Hematopoietic multipotent progenitor cell treated with erythropoietin and hydrocortisone succinate and interleukin-3 and kit ligand, for 15 days (in vitro differentiated cells): ENCODE measurements at places on chromosomes 1 and 21.
A peak's percentile ranks its signal among the peaks of the same experiment; 100 is the strongest.

GRCh38 chr1:30506291-30507015, 216.9 kb downstream of the MATN1 start:
- DNase-seq = no peak

- no peak for DNase-seq
Measured at GRCh38 chr1:184562806-184563205, 176.0 kb downstream of the C1orf21 start.

DNA sequence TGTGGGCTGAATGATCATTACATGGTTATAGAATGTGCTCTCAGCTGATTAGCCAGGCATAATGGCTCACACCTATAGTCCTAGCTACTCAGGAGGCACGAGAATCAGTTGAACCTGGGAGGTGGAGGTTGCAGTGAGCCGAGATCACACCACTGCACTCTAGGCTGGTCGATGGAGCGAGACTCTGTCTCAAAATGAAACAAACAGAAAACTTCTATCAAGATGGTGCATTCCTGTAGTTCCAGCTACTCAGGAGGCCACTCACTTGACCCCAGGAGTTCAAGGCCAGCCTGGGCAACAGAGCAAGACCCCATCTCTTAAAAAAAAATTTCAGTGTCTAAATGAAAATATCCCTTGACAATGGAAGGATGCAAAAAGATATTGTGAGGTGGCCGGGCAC, 10.9 kb downstream of the TIMM17A start:
- no peak for DNase-seq

GRCh38 chr1:79100385-79100784, 93.9 kb upstream of the ADGRL4 start:
- DNase-seq = no peak

DNA sequence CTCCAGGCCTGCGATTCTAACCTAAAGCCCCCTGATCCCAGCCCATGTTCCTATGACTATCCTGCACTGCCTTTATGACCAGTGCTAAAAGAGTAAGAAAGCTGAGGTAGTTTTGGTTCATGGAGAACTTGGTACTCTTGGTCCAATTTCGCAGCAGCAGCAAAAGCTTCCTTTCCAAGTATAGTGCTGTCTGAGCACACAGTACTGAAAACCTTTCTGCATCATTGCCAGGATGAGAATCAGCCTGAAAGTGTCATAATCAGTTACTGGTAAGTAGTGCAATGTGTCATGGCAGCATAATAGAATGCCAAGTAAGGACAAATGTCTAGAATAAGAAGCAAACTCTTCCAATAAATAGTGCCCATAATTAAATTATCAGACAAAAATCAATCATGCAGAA, 889.6 kb upstream of the ADGRL4 start:
- no peak for DNase-seq

GRCh38 chr1:30535595-30536325, 187.6 kb downstream of the MATN1 start:
- no peak for DNase-seq

- no peak for DNase-seq
Measured at GRCh38 chr1:34100332-34100731, 64.7 kb downstream of the CSMD2 start.

GRCh38 chr1:44631647-44632539, 42.4 kb downstream of the TMEM53 start:
- peak; percentile 85 for DNase-seq

GRCh38 chr1:236990052-236990445, 14.2 kb downstream of the MT1HL1 start:
- DNase-seq = no peak

- no peak for DNase-seq
Measured at GRCh38 chr1:230295367-230295766, 130.8 kb downstream of the PGBD5 start.

DNA sequence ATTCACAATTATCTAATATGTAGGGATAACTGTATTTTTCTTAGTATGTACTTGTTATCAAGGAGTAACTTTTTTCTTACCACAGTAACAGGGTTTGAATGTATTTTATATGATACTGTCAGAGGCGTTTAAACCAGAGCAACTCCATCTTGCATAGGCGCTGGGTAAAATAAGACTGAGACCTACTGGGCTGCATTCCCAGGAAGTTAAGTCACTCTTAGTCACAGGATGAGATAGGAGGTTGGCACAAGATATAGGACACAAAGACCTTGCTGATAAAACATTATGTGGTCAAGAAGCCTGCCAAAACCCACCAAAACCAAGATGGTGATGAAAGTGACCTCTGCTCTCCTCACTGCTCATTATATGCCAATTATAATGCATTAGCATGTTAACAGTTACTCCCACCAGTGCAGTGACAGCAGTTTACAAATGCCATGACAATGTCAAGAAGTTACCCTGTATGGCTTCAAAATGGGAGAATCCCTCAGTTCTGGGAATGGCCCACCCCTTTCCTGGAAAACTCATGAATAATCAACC, 64.8 kb downstream of the RPE65 start:
- no peak for DNase-seq

GRCh38 chr1:39425151-39425550, 66.3 kb upstream of the BMP8A start:
- no peak for DNase-seq

DNA sequence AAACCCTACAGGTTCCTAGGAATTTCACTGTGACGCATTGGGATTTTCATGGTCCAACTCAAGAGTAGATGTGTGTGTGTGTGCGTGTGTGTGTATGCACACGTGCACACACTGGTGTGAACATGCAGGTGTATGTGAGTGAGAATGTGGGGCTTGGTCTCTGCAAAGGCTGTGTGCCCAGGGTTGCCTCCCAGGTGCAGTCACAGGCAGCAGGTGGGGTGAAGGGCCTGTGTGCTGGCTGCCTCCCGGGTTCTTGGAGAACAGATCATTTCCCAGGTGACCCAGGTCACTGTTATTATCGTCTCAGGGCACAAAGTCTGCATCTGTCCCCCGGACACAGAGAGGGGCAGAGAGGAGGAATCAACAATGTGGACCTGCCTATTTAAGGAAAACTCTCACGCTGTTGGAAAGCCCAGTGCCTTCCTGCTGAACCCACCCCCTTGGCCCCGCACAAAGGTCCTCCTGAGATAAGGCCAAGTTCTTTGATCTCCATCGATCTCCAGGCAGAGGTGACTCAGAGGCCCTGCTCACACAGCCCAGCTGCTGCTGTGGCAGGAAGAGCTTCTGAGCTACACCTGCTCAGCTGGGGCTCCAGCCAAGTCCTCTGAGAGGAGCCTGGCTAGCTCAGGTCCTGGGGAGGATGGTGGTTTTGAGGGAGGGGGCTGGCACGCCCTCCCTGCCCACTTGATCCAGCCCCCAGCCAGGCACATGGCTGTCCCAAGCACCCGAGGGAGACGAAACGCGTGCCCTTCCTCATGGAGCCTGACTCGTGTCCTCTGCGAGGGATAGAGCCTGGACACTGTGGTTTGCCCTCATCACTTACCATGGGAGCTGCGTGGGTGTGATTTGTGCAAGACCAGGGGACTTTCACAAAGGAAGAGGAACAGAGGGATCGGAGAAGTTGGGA, 134.0 kb upstream of the ARHGEF16 start:
- no peak for DNase-seq

GRCh38 chr1:54575605-54576290, 27.7 kb downstream of the ACOT11 start:
- no peak for DNase-seq
